ENCODE measurements at places on chromosomes 3 and 15. TPM values are rescaled to one million over a fixed set of nuclear protein-coding genes. Genes with fewer than 3 reads are reported as not detected.

CD200R1 gene
- polyA plus RNA-seq = 1.5 TPM

DNA sequence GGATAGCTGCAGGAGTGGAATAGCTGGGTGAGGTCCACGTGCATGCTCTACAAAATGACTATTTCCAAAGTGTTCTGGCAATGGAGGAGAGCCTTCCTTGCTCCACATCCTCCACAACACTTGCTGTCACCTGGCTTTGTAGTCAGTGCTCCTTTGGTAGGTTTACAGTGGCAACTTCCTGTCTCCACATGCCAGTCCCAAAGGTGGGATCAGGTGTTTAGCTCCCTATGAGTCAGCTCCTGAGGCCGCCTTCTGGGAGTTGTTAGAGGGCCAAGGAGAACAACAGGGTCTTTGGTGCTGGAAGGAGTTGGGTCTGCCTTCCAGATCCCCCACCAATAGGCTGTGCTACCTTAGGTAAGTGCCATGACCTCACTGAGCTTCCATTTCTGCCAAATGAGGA is 15.3 kb upstream of the LIMD1 start:
- no peak for DNase-seq

- no peak for DNase-seq
Measured at GRCh38 chr3:143222981-143223380, 103.4 kb downstream of the CHST2 start.

SLC12A1 gene
- 0.23 TPM for polyA plus RNA-seq

DNA sequence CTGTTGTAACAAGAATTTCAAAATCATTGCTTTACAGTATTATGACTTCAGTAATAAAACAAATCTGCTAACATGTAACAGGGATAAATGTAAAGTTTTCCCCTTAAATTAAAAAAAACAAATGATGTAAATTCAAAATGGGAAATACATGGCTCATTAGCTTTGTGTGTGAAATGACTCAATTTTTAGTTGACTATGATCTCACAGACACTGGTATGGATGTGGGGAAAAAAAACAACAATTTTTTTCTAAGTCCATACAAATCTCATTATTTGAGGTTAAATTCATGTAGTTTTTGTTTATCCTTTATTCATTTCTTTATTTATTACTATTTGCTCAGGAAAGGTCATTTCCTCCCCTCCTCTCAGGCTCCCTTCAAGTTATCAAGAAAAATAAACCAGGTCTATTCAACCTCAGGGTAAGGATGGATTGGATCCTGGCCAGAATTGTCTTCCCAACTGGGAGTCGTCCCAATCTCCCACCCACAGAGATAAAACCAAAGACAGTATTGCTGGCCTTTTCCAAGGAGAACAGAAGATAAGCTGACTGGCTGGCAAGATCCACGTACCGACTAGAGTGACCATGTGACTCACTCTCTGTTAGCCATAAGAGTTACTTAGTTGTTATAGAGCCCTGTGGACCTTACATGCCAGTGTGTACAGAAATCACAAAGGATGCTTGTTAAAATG is 373.3 kb downstream of the GAP43 start:
- DNase-seq = no peak

- peak; percentile 89 for DNase-seq
Measured at GRCh38 chr3:112362221-112362620, 29.3 kb downstream of the CD200 start.

Measured in muscle of back (tissue), 13 donors.